ENCODE measurements at places on chromosomes 1 and 21.

- DNase-seq, result no peak
Observed at GRCh38 chr1:56665384-56665783, 20.3 kb downstream of the PRKAA2 start.

DNA sequence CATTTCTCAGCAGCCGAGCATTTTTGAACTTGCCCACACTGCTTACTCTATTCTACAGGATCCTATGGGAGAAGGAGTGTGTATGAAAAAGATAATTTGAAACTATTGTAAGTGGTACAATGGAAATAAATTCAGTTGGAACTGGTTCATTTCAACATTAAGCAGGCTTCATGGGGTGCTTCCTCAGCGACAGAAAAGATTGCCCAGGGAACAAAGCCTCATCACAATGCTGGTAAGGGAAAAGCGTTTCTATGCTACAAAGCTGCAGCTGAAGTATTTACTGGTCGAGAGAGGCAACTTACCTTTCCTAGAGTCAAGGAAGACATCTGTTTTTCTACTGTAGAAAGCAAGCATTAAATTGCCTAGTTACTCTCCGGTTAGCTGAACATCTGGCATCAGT is 568.2 kb upstream of the ZP4 start:
- DNase-seq, result no peak

- DNase-seq, result no peak
Observed at GRCh38 chr1:180462102-180462501, 40.3 kb downstream of the ACBD6 start.

DNA sequence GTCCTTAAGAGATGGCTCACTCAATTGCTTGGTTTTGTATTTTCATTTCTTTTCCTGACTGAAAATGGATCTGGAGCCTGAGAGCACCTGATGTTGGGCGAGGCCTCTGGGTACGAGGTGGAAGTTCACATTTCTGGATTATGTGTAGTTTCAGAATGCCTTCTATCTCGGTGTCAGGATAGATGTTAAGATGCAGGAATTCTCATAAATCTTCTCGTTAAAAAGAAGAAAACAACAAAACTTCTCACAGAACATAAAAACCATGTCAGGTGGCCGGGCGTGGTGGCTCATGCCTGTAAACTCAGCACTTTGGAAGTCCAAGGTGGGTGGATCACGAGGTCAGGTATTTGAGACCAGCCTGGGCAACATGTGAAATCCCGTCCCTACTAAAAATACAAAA is 101.8 kb downstream of the RHOU start:
- DNase-seq, result no peak
